ENCODE measurements at places on chromosomes 7 and 10.

DNA sequence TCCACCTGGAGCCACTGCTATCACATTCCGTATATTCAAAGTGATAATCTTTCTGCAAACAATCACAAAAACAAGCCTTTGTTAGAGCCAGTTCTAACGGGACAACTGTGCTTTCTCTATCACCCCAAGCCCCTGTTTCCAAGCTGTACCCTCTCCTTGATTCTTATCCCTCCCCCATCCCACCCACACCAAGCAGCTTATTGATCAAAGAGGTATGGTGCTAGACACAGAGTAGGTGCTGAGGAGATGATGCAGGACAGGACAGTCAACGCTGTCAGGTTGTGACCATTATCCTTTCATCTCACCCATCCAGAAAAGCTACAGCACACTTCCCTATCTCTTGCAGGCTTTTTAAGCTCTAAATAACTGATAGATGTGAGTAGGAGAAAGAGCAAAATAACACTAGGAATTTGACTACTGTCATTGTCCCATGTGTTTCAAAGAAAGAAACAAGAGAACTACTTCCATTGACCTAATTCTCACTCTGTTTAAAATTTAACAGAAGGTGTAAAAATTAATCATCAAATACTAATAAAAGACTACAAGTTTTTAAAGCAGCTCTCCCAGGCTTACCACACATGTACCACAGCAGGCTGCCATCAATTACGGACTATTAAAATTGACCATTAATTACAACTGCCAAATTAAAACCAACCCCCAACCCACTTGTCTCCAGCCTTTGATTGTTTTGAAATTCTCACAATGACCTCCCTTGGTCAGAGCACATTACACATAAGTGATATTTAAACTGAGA, 94.3 kb downstream of the ELAPOR2 start:
- DNase-seq = no peak

GRCh38 chr10:97039538-97040247, 146.1 kb downstream of the SLIT1 start:
- no peak for DNase-seq

DNA sequence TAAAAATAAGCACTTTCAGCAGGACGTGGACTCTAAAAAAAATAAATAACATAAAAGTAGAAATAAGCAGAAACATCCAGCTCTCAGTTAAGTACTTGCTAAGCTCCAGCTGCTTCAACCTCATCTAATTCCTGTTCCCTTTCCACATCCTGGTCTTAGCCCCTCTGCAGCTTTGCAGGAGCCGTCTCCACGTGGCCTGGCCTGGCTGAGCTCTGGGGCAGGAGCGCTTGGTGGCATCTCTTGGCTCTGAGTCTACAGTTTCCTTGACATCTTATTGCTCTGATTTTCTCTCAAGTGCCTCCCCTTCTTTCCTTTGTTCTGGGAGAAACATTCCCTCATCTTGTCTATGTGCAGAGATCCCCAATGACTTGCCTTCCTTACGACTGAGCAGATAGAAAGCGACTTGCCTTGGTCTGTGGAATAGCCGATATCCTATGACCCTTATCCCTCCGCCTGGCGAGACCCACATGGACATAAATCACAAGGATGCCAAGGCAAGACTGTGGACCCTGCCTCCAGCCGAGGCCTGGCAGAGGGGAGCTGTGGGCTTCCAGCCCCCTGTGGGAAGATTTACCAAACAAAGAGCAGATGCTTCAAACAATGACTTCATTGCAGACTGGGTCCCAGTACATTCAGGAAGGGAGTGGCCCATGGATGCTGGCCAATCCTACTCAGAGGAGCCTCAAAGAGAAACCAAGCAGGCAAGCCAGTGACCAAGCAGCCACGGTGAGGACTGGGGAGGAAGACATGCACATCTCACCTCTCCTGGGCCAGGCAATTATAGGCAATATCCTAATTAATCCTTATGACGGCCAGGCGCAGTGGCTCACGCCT, 61.9 kb downstream of the SPOCK2 start:
- no peak for DNase-seq

DNA sequence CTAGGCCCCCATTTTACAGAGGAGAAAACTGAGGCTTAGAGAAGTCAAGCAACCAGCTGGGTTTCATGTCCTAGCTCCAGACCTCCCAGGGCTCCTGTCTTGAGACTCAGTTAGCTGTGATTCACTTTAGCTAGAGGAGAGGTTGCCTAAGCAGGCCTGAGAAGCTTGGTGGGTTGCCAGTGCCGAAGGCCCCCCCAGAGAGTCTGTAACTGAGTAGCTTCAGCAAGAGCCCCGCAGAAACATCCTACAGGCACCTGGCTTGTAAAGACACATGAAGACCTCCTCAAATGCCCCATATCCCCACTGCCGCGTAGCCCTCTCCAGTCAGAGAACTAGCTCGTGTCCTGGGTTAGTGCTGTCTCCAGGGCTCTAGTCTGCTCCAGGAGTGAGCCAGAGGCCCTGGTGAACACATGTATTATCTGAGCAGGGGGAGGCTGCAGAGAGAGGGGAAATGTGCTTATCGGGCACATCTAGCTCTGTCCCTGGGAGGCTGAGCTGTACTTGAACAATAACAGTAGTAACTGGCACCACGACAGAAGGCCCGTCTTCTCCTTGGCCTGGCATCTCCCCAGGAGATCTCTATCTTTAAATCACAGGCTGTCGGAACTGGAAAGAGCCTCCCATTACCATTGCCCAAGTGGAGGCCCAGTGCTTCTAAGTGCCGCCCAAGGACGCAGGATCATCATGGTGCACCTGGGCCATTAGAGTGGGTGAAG, 28.9 kb downstream of the UNC5B start:
- DNase-seq = no peak

GRCh38 chr7:28812616-28813015, 145.5 kb downstream of the TRIL start:
- no peak for DNase-seq

- no peak for DNase-seq
Measured at GRCh38 chr7:121516821-121517220, 120.7 kb upstream of the FAM3C start.

- DNase-seq = no peak
Measured at GRCh38 chr7:106551936-106552335, 109.0 kb downstream of the CCDC71L start.

All from CD4-positive, CD25-positive, alpha-beta regulatory T cell (primary cell).